ENCODE measurements at places on chromosomes 3 and 15.

DNA sequence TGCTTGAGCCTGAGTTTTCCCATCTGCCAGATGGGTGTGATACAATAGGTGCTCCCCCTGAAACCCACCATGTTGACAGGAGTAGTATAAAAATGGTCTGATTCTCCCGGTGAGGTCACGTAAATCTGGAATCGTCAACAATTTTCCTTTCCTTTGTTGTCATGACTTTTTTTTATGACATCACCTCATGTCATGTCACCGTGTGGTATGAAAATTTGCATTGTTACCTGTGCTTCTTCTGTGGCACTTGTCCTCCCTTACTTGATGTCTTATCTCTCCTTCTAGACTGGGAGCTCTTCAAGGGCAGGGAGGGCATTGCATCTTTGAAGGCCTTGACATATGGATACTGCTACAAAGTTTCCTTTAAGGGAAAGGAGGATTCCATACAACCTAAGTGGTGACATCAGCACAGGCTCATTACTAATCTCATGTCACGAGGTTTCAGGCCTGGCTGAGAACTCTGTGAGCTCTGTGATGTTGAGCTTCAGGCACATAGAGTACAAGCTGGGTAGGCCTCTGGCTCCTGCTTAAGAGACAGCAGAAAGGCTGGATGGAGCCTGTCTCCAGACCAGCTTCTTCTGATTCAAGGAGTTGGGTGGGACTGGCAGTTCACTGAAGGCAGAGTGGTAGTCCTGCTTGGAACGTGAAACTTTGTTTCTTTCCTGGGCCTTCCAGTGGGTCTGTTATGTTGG is 66.3 kb downstream of the LPP start:
- no peak for DNase-seq

GRCh38 chr3:78165876-78166275 is 1126.0 kb downstream of the ROBO2 start:
- DNase-seq: no peak

DNA sequence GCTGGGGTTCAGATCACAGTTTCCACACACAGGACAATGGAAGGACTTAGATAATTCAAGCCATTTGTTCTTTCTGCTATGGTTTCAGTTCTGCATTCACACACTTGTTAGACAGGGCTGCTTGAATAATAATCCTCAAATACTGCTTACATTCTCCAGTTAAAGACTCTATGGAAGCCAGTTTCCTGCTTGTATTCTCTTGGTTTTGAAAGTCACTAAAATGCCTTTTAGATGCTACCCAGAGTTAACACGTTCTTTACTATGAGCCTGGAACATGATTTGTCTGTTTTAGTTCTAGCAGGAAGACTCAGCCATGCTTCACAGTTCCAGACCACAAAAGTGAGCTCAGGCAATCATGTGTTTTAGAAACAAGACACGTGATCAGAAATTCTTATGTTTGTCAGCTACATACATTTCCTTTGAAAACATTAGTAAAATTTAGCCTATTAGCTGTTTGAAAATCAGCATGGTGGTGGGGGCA is 152.4 kb downstream of the LEKR1 start:
- no peak for DNase-seq

- no peak for DNase-seq
Observed at GRCh38 chr15:84608707-84609284, 8.0 kb downstream of the ZSCAN2 start.

DNA sequence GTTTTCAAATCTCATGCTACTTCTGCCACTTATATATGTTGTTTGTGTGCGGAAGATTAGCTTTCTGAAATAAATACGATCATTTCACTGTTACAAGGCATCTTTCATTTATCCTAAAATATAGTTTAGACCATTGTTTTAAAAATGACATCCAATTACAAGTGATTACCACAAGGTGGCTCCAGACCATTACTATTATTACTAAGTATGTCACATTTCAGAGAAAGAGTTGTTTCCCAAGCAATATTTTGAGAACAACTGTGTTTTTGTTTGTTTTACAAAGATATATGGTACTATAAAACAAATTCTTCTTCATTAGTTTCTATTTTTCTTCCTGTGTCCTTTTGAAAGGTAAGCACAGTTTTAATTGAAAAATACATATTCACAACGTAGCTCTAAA is 136.0 kb upstream of the RAP2B start:
- no peak for DNase-seq

DNA sequence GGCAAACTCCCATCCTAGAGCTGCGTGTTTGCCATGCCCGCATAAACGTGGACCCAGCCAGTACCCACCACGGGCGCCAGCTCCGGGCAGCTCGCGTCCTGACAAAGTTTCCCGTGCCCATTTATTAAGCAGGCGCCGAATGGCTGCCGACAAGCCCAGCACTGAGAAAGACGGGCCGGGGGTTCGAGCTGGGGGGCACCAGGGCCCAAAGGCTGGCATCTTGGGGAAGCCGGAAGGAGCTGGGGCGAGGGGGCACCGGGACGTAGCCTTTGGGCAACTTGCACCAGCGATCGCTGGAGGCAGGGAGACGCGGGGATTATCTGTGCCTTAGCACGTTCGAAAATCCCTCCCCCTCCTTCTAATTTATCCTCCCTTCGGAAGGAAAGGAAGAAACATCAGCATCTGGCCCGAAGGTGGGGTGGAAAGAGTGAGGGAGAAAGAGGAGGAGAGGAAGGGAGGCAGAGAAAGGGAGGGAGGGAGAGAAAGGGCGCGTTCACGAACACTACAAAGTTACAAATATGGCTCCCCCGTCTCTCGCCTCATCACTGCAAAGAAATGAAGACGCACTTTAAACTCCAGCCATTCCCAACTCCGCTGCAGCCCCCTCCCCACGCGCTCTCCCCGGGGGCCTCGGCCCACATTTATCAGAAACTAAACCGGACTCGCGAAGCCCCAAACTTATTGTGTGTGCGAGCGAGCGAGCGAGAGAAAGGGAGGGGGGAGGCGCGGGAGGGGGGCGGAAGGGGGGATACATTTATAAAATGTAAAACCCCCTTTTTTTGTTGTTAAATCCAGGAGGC is 1.0 kb downstream of the ANP32A start:
- peak; percentile 47 for DNase-seq

DNA sequence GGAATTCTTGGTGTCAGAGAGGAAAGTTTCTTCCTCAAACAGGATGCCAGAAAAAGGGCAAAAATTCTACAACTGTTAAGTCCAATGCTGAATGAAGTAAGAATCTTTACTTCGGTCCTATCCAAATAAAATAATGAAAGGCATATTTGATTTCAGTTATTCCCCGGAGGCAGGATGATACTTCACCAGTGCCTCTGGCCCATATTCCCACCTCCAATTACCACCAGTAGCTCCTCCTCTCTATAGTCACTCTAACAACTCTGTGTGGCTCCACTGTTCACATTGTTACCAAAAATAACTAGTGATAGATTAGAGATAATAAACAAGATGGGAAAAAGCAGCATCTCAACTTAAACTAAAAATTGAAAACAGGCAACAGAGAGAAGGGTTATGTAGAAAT is 20.7 kb downstream of the MAP1A start:
- no peak for DNase-seq
